GM12892 (cell line): ENCODE measurements at places on chromosomes 3 and 15.

DNA sequence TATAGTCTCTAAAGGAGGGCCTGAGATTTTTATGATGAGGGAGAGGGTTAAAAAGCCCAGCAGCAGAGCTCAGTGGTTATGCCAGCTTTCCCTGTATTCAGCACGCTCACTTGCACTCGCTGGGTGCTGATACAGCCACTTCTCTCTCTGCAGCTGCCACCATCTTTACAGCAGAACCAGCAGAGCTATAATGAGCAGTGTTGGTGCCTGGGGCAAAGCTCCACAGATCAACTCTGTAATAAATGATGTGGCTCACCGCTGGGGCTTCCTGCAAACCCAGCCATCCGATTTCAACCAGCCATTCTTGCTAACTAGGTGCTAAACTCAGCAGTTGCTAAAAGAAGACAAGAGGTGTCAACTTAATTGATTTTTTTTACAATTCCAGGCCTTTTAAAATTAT is 48.0 kb downstream of the ARNT2 start:
- DNase-seq = no peak

DNA sequence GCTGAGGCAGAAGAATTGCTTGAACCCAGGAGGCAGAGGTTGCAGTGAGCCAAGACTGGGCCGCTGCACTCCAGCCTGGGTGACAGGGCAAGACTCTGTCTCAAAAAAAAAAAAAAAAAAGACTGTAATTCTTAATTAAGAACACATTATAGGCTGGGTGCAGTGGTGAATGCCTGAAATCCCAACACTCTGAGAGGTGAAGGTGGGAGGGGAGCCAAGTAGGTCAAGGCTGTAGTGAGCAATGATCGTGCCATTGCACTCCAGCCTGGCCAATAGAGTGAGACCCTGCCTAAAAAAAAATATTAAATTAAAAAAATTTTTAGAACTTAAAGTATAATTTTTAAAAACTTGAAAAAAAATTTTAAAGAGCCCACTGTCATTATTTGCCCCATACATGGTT is 13.4 kb upstream of the ARPIN start:
- DNase-seq = no peak

DNA sequence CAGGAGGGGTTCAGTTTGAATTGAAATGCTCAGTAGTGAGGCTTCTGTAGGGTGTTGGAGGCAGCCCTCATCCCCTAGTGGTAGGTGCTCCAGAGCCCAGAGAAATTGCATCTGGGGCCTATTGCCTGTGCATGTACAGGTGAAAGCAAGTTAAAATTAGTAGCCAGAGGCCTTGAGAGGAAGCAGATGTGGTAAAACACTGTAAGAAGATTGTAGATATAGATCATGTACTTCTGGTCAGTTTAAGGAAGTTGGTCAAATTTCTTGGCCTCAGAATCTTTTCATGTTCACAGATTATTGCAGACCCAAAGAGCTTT is 34.6 kb downstream of the IGSF10 start:
- DNase-seq = no peak

DNA sequence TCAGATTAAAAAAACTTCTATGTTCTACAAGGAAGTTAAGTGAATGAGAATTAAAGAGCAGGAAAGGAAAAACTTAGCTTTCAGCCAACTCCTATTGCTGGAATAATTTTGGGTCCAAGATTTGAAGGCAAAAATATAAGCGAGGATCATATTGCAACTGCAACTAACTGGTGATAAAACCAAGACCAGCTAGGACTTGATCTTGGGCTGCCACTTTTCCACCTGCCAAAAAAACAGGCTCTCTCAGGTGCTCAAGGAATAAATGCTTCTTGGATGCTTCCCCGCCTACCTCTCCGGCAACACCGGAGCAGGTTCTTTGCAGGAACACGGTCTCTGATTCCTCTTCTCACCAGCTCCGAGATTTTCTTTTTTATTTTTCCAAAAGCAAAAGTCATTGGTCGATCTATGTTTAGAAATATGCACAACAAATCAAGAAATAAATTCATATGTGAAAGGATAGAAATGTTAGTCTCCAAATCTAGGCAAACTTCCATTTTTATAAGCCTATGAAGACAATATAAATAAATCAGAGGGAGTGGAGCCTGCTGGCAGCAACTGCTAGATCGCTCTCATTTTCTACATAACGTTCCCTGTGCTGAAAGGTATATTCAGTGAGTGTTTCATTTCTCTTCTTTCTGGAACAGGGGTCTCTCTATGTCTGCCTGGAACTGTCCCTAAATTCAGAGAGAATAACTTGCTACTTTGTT is 241.9 kb downstream of the NTRK3 start:
- DNase-seq = no peak

GRCh38 chr15:66389859-66390381 is 3.2 kb downstream of the MAP2K1 start:
- DNase-seq = no peak

GRCh38 chr3:42317137-42317536 is 51.2 kb upstream of the CCK start:
- DNase-seq = no peak

- DNase-seq = no peak
Observed at GRCh38 chr3:13547591-13548371, 1.1 kb upstream of the FBLN2 start.

DNA sequence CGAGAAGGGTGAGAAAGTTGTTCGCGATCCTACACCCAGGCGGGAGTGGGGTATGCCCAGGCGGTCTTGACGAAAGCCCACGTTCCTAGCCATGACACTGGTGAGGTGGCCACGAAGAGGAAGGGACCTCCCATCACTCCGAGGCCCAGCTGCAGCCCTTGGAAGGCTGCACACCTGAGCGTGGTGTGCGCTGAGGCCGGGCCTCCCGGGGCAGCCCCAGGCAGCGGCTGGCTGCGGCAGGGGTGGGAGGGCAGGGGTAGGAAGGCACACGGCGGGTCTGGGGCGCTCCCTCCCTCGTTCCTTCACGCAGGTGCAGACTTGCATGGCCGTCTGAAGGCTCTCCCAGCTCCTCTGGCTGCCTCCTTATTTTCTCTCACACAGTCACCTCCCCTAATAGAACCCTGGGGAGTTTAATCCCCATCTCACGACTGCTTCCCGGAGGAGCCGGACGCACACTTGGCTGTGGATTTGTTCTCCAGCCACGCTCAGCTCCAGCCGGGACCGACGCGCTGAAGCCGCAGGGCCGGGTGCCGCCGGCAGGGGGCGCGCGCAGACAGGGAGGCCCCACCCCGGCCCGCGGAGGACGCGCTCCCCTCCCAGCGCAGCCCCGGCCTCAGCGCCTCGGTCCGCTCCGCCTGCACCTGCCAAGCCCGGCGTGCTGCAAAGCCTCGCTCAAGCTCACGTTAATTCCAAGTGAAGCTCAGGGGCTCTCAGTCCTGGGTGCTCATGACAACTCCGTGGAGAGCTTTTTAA is 37.8 kb upstream of the MUC4 start:
- no peak for DNase-seq

- DNase-seq = no peak
Observed at GRCh38 chr3:105811518-105812193, 57.2 kb downstream of the CBLB start.

- no peak for DNase-seq
Observed at GRCh38 chr15:79185199-79185598, 94.6 kb upstream of the RASGRF1 start.

DNA sequence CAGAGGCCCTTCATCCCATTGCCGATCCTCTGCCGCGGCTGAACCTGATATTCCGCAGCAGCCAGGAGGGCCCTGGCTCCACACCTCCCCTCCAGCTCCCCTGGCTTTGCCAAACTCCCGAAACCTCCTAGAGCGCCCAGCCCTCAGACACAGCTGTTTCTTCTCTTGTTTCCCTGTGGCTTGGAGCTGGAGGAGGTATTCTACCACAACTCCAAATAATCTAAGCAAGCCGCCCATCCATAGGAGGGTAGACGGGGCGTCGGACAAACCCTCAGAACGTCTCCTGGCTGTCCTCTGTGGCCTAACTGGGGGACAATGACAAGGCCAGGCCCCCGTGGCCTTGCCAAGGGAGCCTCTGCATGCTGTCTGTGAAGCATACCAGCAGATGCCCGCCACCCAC is 10.4 kb downstream of the PLA2G4D start:
- no peak for DNase-seq

DNA sequence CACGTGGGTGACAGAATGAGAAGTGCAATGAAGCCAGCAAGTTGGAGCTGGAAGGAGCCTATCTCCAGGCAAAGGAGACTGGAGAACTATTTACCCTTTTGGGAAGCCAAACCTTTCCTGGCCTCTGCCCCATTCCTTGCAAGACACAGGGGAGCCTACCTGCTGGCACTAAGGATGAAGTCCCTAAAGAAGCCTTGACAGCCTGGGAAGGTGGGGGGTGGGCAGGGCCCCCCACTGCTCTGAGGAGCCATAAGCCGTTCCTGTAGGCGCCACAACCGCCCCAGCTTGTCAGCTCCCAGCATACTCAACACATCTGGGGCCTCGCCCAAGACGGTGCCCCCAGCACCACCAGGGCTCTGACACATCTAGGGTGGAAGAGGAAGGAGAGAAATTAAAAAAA is 5.5 kb downstream of the CDAN1 start:
- DNase-seq = no peak

- DNase-seq = peak; percentile 11
Observed at GRCh38 chr3:161069511-161070251, 35.5 kb downstream of the B3GALNT1 start.

DNA sequence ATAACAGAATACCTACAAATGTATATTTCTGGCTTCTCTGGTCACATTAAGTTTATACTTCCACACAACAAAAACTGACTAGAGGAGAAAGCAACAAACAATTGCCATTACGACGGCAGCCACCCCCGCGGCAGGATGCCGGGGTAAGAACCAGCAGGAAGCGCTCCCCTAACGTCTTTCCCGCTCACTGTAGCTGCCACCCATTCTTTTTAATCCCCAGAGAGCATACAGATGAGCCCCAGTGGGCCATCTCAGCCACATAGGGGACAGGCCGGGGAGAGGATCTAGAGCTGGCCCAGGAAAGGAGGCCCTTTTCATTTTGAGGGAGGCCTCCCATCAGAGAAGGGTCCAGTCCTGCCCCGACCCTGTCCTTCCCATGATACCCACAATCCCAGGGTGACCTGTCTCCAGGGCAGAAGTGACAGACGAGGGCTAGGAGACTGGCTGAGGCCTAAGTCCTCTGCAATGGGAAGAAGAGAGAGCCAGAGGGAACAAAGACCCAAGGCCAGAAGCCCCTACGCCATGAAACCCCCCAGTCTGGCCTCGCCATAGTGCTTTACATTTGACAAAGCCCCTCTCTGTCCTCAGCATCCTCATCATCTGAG is 3.6 kb upstream of the CALML4 start:
- DNase-seq = no peak

- DNase-seq = no peak
Observed at GRCh38 chr3:32384938-32385337, 6.7 kb upstream of the CMTM7 start.

- DNase-seq = no peak
Observed at GRCh38 chr15:65612949-65613744, 2.2 kb upstream of the INTS14 start.

DNA sequence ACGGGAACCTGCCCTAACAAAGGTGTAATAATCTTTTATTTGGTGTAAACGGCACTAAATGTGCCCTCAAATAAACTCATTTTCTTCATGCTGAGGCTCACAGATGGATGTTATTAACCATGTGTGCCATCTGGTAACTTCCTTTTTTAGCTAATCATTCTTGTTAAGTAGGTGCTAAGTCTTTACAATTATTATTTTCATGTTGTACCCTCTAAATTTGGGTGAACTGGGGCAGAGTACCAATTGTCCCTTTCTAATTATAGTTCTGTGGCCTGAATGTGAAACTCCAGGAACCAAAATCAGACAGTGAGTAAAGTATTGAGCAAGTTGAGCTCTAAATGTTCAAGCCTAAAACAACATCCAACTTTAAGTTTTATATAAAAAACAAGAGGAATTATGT is 220.7 kb upstream of the CADM2 start:
- DNase-seq = no peak

- DNase-seq = no peak
Observed at GRCh38 chr3:21750080-21750696, 822 bp downstream of the ZNF385D start.

DNA sequence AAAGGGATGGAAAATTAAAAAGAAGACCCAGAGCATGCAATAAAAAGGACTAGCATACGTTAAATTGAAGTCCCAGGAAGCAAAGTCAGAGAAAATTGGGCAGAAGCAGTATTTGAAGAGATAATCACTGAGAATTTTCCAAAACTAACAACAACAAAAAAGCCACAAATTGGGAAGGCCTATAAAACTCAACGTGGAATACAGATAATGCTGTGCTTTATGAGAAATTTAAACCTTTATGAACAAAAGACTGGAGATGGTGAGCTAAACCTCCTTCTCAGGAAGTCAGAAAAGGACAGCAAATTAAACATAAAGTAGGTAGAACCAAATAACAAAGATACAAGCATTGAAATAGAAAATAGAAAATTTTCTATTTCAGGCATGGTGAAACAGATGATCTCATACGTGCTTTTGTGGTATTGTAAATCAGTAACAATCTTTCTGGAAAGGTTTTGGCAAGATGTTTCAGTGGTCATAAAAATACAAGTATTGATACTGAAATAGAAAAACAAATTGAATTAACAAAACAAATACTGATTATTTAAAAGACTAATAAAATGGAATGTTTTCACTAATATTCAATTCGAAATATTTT is 55.6 kb downstream of the LYSMD4 start:
- DNase-seq = no peak

DNA sequence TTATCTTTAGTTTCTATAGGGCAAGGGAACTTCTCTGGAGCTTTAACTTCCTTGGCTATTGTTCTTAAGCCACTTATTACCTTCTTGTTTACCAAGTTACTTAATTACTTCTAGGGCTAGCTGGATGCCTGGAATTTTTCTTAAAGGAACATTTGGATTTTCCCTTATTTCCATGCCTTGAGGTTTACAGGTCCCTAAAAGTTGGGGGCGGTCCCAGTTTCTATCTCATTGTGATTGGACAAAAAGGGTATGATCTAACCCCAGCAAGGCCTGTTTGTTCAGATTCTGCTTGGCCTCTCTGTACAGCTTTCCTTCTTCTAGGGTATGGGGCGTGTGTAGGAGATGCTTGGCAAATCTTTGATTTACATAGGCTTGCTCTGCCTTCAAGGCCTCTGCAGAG is 17.4 kb downstream of the PDHB start:
- DNase-seq = no peak

- no peak for DNase-seq
Observed at GRCh38 chr3:172913911-172914655, 163.6 kb downstream of the ECT2 start.

- DNase-seq = no peak
Observed at GRCh38 chr3:132538072-132538471, 59.0 kb upstream of the ACKR4 start.

- DNase-seq = no peak
Observed at GRCh38 chr15:42156243-42156922, at the start of gene PLA2G4F. PLA2G4F (minus strand) TSS chr15:42156636; CDS start chr15:42156549, 87 bp downstream.

GRCh38 chr3:190426806-190427507 is 22.7 kb downstream of the TMEM207 start:
- no peak for DNase-seq

DNA sequence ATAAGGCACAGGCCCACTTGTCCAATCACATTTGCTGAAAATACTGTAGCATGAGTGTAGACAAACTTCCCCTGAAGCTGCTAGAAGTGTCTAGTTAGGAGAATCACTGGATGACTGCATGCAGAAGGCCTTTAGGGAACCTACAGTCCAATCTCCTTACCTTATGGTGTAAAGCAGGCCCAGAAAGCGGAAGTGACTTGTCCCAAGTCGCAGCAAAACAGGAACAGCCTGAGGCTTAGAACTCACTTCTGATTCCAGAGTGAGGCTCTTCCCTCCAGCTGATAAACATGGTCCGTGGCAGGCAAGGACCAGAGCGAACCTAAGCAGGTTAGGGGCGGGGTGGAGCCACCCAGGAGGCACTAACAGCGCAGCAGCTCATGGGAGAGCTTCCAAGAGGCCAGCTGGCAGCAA is 2.5 kb downstream of the GRAMD2A start:
- DNase-seq = no peak

- no peak for DNase-seq
Observed at GRCh38 chr3:171553086-171553485, 92.9 kb upstream of the TNIK start.
